ENCODE measurements at places on chromosomes 7 and 10. TPM values are rescaled to one million over a fixed set of nuclear protein-coding genes. Genes with fewer than 3 reads are reported as not detected.
A peak's percentile ranks its signal among the peaks of the same experiment; 100 is the strongest.

The NPTX2 gene
- total RNA-seq = not detected

The RGS10 gene
- 191 TPM for total RNA-seq

The ATAD1 gene
- 46.8 TPM for total RNA-seq

- DNase-seq = peak; percentile 47
Measured at GRCh38 chr7:24907311-24907886, 72.6 kb downstream of the OSBPL3 start.

GRCh38 chr10:16919121-16919982, 102.1 kb upstream of the RSU1 start:
- DNase-seq = no peak

GRCh38 chr10:15361131-15361530, 10.0 kb downstream of the FAM171A1 start:
- no peak for DNase-seq

DNA sequence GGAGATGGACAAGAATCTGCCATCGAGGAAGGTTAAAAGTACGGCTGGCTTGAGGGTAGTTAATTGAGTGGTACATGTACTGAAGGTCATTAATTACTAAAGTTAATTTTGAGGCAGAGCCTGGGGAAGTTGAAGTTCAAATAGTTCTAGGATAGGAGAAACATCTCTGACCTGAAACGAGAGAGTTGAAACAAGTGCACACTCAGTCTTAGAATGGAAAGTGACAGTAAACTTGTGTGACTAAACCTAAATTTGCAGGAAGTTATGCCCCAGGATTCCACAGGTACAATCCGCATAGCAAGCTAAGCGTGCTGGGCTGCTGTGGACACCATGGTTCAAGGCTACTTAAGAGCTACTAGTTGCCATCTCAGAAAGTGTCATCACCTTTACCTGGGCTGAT, 209.9 kb downstream of the CHCHD3 start:
- no peak for DNase-seq

DNA sequence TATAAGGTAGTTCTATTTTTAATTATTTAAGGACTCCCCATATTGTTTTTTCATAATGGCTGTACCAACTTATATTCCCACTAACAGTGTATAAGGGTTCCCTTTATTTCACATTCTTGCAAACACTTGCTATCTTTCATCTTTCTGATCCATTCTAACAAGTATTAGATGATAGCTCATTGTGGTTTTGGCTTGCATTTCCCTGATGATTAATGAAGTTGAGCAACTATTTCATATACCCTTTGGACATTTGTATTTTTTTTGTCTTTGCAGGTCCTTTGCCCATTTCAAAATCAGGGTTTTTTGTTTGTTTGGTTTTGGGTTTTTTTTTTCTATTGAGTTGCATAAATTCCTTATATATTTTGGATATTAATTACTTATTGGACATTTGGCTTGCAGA, 107.2 kb downstream of the EPC1 start:
- DNase-seq = no peak

- DNase-seq = peak; percentile 84
Measured at GRCh38 chr7:76020031-76020714, 25.8 kb upstream of the TMEM120A start.

DNA sequence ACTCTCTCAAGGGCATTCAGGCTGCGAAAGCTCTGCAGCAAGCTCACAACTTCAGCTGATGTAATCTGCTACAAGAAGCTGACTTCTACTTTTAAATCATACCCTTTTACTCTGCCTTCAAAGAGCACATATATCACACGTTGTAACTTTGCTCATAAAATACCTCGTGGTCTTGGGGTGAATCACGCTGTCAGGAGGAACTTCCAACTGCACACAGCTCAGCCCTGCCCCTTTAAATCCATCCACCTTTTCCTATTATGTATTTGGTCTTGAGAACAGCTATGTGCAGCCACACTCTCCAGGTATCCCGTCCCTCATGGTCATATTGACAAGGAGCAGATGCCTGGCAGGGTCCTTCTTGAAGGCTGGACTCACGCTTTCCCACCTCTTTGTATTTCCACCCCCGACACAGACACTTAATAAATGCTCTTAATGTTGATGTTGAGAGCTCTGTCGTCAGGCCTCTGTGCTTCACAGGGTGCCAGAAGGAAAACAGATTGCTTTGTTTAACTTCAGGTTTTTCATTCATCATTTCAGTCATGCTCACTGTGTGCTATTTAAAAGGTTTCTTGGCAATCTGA, 47.6 kb downstream of the ICA1 start:
- no peak for DNase-seq

DNA sequence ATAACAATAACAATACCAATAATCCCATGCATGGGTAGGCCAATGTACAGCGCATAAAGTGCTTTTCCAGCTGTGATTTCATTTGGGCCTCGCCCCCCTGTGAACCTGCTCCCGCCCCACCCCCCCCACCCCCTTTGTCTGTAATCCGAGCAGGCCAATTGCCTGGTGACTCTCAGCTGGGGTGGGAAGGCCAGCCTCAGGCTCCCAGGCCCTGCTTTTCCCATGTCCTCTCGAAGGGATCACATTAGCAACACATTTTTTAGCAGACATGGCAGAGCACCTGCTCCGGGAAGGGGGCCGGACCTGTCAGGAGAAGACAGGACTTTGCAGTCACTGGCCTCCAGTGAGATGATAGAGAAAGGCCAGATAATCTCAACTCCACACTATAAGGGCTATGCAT, 439.3 kb downstream of the RPS24 start:
- DNase-seq = no peak

GRCh38 chr7:36644625-36645422, 79.5 kb downstream of the AOAH start:
- no peak for DNase-seq

DNA sequence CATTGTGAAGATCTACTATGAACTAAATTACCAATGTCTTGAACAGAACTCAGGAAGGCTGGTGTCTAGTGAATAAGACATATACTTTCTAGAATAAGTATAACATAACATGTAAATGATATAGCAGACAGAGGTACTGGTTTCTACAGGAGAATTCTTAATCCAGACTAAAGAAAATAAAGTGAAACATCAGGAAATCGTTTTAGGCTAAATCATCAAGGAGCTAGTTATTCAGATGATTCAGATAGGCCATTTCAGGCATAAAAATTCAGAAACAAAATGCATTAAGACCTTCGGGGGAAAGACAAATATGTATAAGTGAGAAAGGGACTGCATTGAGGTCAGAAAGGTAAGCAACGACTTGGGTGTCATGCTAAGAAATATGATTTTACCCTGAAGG, 170.6 kb downstream of the LRRN3 start:
- no peak for DNase-seq

- DNase-seq = no peak
Measured at GRCh38 chr10:63200431-63200830, 67.3 kb downstream of the NRBF2 start.

GRCh38 chr10:76491216-76491615, 1059.8 kb downstream of the LRMDA start:
- no peak for DNase-seq

DNA sequence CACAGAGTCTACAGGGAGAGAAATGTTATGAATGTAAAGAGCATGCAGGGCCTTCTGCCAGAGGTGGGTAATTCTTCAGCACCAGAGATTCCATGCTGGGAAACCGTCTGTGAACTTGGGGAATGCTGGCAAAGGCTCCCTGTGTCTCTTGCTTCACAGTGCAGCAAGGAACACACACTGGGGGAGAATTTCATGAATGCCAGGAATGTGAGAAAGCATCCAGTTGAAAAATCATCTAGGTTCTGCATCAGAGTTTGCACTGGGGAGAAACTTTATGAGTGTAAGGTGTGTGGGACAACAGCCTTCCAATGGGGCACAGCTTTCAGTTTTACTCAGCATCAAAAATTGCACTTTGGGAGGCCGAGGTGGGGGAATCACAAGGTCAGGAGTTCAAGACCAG, 224.3 kb upstream of the IGFBP3 start:
- no peak for DNase-seq

DNA sequence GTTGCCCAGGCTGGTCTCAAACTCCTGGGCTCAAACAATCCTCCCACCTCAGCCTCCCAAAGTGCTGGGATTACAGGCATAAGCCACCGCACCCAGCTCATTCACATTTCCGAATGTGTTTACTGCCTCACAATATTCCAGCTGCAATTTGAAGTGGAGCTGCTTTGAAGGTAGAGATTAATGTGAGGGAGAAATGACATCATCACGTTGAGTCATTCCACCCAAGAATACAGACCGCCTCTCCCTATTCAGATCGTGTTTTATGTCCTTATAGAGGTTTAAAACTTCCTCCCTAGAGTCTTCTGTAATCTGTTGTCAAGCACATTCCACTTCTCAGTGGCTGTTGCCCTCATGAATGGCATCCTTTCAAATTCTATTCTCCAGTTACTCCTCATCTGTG, 100.4 kb upstream of the PDGFA start:
- DNase-seq = no peak

DNA sequence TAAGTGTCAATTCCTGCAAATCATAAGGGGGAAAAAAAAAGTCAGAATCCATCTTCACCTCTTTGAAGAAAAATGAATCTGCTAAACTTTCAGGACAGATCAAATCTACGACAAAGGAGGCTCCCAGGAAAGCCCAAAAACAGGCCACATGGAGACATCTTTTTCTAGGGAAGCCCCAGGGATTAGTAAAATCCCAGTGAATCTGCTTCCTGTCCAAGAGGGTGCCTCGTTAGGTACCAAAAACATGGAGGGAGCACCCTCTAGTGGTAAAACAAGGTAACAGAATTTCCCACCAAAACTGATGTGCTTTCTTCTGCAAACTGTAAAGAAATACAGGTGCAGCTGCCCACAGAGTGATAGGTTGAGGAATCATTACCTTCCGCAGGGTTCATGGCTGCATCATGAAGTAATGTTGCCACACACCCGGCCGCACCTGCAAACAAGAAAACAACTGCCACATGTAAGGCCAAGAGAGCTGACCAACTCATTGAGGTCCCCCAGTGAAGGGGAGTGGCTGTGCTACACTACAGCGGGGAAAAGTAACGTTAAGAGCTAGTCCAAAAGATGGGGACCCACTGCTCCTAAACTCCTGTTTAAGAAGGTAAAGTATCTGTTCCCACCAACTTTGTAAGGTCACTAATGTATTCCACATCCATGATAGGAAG, 7.9 kb downstream of the SLC25A28 start:
- DNase-seq = peak; percentile 28

DNA sequence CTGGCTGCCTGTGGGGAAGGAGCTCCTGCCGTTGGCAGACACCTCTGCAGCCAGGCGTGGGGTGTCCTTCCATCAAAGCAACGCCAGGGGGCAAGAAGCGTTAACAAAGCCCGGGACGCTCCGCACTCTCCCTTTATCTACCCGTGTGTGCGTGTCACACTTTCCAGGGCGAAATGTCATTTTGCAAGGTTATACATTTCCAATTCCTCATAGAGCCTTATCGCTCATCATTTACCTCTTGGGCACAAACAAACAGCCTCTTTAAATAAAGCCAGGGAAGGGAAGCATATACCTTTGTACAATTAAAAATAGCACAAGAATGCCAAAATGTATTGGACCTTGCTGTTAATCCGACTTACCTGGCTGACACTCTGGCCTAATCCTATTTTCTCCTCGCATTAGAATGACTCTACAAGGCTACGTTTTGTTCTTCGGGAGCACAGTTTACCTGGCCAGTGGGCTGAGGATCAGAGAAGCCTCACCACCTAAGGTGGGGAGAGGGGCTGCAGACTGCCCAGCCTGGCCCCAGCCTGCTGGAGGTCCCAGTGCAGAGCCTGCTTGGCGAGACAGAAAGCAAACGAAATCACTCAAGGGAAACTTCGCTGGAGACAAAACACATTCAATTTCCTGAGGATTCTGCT, 77.6 kb upstream of the EN2 start:
- peak; percentile 89 for DNase-seq

- DNase-seq = no peak
Measured at GRCh38 chr10:35569111-35569707, 35.9 kb upstream of the GJD4 start.

DNA sequence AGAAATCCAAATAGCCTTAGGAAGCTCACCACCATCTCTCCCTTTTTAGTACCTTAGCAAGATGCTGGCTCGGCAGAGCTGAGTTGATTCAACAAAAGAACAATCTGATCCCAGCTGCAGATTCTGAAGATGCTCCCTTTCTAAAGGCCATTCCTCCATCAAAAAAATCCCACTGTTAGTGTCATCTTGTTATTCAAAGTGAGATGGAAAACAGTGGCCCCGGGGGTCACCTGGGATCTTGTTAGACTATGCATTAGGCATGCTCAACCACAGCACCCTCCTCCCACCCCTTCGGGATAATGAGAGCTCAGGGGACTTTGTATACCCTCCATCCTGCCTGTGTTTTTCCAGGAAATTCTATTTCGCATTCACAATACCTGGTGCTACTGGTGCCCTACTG, 2.4 kb downstream of the NCAPG2 start:
- DNase-seq = no peak
